Femur (tissue), 1 donor: ENCODE measurements at places on chromosomes 3 and 15.

- no peak for DNase-seq
Measured at GRCh38 chr3:110579840-110580550, 491.6 kb upstream of the NECTIN3 start.

- peak; percentile 76 for DNase-seq
Measured at GRCh38 chr15:75672646-75673425, 25.1 kb downstream of the SNX33 start.

GRCh38 chr15:93152360-93152759 lies 63.3 kb upstream of the RGMA start:
- DNase-seq: no peak

- no peak for DNase-seq
Measured at GRCh38 chr3:108098003-108098370, 7.2 kb upstream of the CD47 start.
